ENCODE measurements at places on chromosomes 7 and 10.
A peak's percentile ranks its signal among the peaks of the same experiment; 100 is the strongest.

GRCh38 chr10:66519616-66520015 is 406.2 kb upstream of the LRRTM3 start:
- no peak for DNase-seq

- DNase-seq, result no peak
Observed at GRCh38 chr10:117413928-117414618, 38.8 kb upstream of the PDZD8 start.

- no peak for DNase-seq
Observed at GRCh38 chr10:130495116-130495862, 359.1 kb downstream of the GLRX3 start.

DNA sequence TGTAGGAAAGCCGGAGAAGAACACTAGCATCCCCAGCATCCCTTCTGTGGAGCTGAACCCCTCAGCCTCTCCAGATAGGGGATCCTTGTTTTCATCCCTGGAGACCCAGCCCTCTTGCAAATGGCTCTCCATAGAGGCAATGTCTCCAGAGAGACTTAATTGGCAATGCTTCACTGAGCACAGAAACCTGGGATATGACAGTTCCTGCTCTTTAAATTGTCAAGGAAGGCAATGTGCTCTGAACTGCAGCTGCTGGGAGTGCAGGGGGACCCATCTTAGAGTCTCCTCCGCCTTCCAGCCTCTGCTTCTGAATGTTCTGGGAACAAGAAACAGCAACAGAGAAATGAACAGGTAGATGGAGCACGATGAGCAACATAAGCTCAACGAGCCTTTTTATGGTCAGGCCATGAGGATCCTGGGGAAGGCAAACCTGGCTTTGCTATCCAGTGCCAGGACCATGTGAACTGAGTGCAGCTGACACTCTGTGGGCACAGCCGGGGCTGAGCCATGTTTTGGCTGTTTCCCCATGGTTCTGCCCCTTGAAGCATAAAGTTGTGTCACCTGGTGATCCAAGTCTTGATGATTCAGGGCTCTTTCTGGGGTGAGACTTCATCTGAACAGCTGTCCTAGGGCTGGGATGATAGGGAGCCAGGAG is 481.0 kb downstream of the PLXNA4 start:
- DNase-seq, result no peak

GRCh38 chr10:70232859-70233108 is 445 bp downstream of the PPA1 start:
- peak; percentile 33 for DNase-seq

DNA sequence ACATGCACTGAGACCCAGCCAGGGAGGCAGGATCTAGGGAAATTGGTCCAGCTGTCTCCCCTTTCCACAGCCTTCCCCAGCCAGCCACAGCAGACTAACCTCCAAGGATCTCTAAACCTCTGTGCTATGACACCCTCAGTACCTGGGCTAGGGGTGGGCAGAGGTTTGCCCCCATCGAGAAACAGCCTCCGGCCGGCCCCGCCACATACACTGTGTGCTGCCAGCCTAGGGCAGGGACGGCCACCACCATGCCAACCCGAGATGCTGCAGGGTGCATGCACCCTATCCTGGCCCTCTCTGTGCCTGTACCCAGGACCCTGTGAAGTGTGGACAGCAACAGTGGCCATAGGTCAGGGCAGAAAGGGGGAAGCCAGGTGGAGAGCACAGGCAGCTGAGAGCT is 58.1 kb downstream of the PARP12 start:
- DNase-seq, result no peak

DNA sequence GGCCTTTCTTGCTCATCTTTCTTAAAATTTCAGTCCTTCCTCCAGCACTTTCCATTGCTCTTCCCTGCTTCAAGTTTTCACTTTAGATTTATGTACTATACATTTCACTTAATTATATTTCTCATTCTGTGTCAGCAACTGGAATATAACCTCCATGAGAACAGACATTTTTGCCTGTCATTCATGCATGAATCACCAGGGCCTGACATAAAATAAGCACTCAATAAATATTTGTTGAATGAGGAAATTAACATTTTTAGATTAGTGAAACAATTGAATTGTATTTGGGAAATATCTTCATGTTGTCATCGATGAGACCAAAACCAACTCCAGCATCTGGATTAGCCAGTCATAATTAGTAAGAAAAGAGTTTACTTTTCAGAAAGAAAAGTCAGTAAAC is 6.1 kb downstream of the SAMD9L start:
- DNase-seq, result no peak

DNA sequence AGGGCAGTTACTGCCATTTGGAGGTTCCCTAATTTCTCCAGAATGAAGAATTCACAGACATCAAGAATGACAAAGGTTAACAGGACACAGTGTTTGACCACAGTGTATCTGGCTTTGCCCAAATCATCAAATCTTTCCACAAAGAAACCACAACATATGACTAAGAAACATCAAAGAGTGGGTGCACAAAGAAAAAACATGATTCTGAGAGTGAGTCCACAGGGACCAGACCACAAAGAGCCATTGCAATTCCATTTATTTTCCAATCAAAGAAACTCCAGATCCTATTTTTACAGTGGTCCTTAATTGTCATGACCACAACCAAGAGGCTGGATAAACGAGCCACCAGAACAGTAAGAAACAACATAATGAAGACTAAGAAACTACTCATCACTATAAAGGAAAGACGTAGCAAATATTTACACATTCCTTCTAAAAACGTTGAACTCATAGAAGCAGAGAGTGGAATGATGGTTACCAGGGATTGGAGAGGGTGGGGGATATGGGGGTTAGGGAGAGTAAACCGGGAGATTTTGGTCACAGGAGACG is 286.5 kb downstream of the DOCK4 start:
- no peak for DNase-seq

DNA sequence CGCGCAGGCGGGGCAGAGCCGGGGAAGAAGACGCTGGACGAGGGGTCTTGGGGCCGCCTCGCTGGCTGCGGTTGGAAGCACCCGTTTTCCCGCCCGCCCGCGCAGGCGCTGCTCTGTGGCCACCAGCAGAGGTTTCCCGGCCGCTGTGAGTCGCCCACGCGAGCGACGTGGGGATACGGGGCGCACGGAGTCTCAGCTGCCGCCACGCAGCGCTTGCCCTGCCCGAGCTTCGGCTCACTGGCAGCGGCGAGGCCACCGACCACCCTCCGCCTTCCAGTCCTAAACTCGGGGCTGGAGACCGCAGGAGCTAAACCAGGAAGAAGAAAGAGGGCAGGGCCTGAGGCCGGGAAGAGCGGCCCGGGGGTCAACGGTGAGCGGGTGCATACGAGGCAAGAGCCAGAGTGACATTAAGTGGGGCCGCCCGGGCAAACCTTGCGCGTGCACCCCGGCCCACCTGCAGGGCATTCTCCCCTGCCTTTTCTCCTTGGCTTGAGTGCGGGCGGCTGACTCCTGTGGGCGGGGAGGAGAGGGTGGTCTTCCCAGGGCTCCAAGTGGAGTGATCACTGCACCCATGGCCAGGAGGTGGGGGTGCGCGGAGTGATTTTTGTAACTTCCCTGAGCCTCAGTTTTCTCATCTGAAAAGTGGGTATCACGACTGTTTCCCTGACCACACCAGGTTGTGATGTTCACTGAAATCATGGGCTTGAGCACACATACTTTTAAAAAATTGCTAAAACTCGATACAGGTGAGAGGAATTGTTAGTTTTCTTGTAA is 7.1 kb upstream of the EMX2 start:
- no peak for DNase-seq

GRCh38 chr10:77391605-77392235 is 245.9 kb downstream of the KCNMA1 start:
- peak; percentile 22 for DNase-seq

GRCh38 chr7:90391488-90391887 is 11.8 kb upstream of the CLDN12 start:
- DNase-seq, result no peak

DNA sequence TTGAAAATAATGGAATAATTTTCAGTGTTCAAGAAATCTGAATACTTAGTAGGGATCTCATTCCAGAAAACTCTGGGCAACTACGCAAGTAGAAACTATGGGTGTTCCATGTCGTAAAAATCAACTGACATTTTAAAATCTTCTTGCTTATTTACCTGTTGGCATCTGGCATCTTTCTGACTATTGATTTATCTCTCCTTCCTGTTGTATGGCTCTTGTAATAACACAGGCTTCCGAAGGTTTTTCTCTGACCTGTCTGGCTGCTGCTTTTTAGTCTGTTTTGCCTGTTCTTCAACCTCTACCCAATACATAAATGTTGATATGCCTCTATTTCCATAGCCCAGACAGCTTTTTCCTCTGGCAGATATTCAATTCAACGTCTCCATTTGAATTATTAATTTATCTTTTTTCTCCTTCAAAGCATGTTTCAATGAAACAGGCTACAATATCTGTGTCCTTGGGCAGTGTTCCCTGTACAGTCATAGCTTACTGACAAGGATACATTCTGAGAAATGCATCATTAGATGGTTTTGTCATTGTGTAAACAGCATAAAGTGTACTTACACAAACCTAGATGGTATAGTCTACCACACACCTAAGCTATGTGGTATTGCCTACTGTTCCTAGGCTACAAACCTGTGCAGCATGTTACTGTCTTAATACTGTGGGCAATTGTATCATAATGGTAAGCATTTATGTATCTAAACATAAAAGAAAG is 105.9 kb upstream of the ETV1 start:
- DNase-seq, result no peak

DNA sequence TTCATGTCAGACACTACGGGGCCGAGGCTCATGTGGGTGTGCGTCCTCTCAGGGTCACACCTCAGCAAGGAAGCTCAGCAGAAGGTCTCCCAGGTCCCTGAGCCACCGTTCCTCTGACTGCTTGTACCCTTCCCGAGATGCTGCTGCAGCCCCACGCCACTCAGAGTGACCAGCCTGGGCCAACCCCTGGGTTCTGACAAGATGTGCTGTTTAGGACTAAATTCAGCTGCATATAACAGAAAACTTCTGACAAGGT is 512.5 kb downstream of the DNAJB6 start:
- no peak for DNase-seq

- DNase-seq, result no peak
Observed at GRCh38 chr7:90621125-90621746, 25.1 kb downstream of the CDK14 start.

DNA sequence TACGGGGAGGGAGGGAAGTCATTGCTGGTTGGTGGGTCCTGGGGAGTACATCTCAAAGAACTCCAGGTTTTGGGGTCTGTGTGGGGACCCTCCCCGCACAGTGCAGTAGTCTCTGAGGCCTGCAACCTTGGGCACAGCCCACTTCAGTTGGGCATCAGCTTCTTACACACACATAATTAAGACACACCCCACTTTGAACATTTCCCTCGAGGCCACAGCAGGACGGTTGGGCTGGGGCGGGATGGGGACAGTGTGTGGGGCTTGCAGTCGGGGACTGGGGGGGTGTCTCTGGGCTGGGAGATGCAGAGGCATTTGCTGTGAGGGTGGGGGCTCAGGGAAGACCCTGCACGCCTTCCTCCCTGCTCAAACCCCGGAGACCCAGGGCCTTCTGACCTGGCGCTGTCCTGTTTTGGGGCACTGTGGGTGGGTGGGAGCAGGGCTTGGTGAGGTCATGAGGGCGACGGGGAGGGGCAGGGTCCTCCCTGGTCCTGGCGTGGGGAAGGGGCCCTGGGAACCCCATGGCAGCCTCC is 1.3 kb downstream of the LFNG start:
- DNase-seq, result no peak

DNA sequence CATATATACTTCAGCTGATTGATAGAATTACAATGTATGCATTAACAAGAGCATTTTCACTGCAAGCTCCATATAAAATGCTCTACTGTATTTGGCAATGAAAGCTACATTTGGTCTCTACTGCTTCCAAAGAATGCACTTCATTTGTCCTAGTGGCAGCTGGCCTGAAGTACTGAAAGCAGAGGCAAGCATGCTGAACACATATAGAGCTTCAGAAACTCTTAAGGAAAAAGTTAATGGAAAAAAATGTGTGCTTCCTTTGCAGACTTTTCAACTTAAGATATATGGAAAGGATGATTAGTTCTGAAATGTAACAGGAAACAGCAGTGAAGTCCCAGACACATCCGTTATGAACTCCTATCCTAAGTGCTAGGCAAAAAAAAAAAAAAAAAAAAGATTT is 537.1 kb upstream of the POM121L12 start:
- no peak for DNase-seq
